ENCODE measurements at places on chromosomes 2 and 18.

DNA sequence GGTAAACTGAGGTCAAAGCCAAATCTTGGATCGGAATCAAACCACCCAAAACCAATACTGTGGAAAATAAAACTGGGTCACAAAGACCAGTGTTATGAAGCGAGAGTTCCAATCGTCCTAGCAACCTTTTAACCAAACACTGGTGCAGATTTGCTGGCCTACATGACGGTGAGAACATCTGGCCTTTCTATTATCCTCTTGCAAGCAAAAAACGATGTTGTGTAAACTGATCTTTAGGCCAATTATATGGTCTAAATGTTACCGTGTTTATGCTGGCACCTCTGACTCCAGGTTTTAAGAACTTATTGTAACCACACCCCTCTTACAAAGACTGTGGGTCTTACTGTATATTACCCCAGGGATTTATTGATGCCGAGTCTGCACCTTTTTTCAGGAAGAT, 145.9 kb downstream of the GFPT1 start:
- DNase-seq = no peak

GRCh38 chr18:37476182-37476581, 89.4 kb downstream of the CELF4 start:
- no peak for DNase-seq

DNA sequence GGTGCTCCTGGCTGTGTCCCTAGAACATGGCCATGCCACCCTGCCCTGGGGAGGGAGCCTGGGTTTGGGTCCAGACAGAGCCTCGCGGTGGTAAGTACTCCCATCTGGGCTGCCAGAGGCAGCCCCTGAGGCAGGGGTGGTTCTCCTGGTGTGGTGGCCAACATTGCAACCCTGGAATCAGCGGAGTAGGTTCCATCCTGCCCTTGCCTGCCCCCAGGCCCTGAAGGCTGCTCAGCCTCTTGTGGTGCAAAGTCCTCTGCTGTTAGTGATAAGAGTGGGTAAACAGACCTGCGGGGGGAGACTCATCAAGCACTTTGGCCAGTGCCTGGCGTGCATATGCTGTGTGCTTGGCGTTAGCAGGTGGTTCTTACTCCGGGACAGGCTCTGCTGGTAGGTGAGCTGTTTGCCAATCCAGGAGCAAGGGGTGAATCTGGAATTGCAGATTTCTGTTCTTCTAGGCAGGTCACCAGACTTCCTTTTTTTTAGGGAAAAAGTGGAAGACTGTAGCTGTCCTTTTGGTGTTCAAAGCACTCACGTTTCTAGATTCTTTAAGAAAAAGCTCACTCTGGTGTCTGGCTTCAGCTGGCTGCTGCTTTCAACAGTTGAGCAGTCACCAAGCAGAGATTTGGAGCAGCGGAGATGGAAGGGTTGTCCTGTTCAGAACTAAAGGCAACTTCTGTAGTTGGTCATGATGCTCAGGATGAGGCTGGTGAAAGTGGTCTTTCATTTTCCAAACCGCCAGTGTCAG, 3.2 kb downstream of the CNNM3 start:
- DNase-seq = no peak

- DNase-seq = no peak
Observed at GRCh38 chr18:61085761-61086160, 247.5 kb upstream of the CDH20 start.

DNA sequence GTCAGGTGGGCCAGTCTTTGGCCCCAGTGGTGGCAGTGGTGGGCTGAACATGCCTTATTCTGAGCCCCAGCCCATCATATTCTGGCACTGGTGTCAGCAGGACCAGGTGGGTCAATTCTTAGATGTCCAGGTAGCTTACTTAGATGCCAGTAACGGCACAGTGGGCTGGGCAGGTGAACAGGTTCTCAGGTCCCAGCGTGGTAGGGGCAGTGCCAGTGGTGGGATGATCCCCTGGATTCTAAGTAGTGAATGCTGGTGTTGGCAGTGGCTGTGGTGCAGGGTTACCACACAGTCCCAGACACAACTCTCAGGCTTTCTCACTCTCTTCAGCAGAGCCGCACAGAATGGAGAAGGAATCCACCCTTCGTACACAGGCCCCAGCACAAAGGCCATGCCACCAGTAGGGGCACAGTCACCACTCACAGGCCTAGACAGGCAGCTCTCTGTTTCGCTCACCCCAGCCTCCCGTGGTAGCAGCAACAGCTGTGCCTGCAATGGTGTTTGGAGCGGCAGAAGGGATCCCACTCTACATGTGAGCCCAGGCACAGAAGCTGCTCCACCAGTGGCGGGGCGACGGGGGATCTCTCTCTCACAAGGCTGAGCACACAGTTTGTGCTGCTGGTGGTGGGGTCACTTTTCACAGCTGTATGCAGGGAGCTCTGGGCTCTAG, 97.3 kb downstream of the ANKRD12 start:
- DNase-seq = no peak

GRCh38 chr2:111638274-111638877, 245.6 kb downstream of the ANAPC1 start:
- no peak for DNase-seq

DNA sequence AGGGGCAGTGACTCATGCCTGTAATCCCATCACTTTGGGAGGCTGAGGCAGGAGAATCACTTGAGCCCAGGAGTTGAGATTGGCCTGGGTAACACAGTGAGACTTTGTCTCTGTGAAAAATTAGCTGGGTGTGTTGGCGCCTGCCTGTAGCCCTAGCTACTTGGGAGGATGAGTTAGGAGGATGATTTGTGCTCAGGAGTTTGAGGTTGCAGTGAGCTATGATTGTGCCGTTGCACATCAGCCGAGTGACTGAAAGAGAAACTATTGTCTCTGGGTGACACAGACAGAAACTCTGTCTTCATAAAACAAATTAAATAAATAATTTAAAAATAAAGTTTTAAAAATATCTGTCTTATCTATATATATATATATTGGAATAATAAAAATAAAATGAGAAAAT, 1844.6 kb upstream of the PIK3C3 start:
- no peak for DNase-seq

- DNase-seq = no peak
Observed at GRCh38 chr2:56749152-56749752, 565.5 kb downstream of the CCDC85A start.

- DNase-seq = no peak
Observed at GRCh38 chr2:238925816-238926521, 78.1 kb downstream of the TWIST2 start.

DNA sequence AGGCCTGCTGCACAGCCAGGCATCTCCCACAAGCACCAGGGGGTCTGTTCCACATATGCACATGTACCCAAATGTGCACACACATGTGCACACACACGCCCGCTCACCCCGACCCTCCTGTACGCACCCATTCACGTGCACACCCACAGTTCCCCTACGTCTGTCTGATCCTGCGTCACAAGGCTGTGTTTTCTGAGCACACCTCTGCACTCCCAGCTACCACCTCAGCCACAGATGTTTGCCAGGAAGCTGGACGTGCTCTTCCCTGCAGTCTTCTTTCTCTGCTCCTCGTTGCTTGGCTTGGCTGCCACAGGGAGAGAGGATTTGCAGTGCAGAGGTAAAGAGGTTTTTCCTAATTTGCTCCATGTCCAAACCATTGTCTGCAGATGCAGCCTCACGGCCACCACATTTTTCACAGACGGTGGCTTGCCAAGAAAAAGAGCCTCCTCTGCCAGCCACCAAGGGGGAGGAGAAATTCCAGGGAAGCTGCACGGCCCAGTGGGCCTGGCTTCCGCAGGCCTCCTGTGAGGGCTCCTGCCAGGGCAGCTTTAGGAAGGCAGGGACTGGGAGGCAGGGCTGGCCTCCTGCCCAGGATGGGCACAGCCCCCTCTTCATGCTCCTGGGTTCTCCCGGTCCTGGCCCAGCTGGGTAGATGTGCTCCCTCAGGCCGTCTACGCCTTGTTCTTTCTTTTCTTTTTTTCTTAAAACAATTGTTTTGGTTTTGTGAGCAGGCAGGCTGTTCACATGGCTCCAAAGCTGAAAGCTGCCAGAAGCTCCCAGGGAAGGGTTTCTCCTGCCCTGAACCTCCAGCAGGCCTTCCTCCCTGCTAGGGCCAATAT, 29.3 kb upstream of the HS6ST1 start:
- no peak for DNase-seq

GRCh38 chr18:30970196-30970816, 72.2 kb downstream of the DSC3 start:
- no peak for DNase-seq

- no peak for DNase-seq
Observed at GRCh38 chr18:210733-211132, 52.4 kb downstream of the USP14 start.

- DNase-seq = no peak
Observed at GRCh38 chr2:26000561-26001082, 18.3 kb upstream of the KIF3C start.

- DNase-seq = no peak
Observed at GRCh38 chr2:157900684-157901083, 24.6 kb upstream of the ACVR1 start.

Measured in T follicular helper cell (primary cell).